ENCODE measurements at places on chromosomes 2 and 18.

- DNase-seq, result no peak
Observed at GRCh38 chr2:129768485-129769184, 210.8 kb upstream of the RAB6C start.

- no peak for DNase-seq
Observed at GRCh38 chr2:228688007-228688645, 506.6 kb upstream of the SPHKAP start.

DNA sequence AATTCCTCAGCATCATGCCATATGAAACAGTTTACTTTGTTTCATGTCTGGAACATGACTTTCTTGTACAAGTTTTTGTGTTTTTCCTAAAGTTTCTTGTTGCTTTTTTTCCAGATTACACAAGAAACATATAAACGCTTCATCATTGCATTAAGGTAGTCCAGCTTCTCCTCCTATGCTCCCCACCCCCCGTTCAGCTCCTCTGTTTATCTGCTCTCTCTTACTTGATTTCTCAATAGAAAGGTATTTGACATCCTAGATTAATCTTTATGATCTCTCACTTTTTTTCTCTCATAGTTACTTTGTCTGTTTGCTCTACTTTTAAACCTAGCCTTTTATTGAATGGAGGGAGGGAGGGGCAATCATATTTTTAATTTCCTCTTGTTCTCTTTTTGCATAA lies 25.4 kb downstream of the SLC40A1 start:
- no peak for DNase-seq

GRCh38 chr18:6741786-6742185 lies 12.3 kb downstream of the ARHGAP28 start:
- DNase-seq, result no peak

- DNase-seq, result no peak
Observed at GRCh38 chr2:70202236-70202806, 11.5 kb upstream of the C2orf42 start.

GRCh38 chr2:191869178-191869577 lies 22.3 kb upstream of the CAVIN2 start:
- DNase-seq, result no peak

DNA sequence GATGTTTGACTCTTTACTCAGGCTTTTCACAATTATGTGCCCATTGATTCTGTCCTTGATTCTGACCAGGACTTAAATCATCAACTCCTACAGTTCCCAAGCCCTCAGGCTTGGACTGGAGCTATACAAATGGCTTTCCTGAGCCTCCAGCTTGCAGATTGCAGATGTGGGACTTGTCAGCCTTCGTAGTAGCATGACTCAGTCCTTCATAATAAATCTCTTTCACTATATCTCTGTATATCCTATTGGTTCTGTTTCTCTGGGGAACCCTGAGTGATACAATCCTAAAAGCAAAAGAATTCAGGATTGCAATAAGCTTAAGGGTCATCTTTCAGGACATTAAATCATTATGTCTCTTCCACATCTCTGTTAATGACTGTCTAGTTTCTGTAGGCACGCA lies 356.6 kb downstream of the RIT2 start:
- DNase-seq, result no peak

GRCh38 chr2:134306521-134306920 lies 52.6 kb downstream of the MGAT5 start:
- DNase-seq, result no peak

GRCh38 chr2:9212661-9213411 lies 6.2 kb downstream of the ASAP2 start:
- no peak for DNase-seq

DNA sequence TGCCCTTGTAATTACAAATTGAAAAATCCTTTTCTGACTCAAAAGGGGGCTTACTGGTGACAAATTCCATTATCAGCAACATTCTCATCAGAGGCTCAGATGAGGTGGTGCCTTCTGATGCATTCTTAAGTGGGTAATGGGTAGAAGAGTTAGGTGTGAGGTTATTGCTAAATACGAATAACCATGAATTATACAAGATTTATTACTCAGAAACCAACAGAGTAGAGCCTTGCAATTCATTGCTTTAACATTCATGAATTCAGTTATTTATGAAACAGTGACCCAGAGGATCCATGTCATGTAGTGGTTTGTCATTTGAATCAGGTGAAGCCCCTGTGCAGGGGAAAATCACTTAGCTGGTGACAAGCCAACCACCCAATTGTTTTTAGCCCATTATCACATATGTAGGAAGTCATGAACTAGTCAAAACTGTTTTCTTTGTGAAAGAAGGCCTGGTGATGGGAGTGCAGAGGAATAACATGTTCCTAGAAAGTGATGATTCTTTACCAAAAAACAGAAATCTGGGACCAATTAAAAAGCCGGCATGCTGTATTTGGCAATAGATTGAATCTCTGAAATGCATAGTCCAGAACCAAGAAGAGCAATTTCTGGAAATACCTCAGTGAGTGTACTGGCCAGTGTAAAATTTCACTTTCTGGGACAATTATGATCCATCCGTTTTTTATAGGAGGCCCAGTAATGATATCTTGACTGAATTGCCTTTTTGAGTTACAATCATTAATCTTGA lies 70.2 kb downstream of the CRIM1 start:
- DNase-seq, result no peak

DNA sequence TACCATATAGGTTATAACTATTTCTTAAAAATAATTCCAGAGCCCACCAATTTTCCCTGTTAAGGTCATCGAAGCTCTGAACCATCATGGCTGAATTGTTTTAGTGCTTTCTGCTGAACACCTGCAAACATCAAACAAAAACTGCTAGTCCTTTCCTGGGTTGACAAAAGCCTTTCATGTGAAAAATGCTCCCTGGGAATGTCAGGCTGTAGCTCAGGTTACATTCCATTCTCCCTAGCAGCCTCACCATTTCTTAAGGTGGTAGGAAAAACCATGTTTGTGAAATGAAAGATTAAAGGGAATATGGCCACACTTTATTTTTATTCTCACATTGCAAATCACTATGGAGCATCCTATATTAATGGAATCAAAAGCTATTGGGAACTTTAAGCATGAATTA lies 5.7 kb downstream of the TCF4 start:
- DNase-seq, result no peak

DNA sequence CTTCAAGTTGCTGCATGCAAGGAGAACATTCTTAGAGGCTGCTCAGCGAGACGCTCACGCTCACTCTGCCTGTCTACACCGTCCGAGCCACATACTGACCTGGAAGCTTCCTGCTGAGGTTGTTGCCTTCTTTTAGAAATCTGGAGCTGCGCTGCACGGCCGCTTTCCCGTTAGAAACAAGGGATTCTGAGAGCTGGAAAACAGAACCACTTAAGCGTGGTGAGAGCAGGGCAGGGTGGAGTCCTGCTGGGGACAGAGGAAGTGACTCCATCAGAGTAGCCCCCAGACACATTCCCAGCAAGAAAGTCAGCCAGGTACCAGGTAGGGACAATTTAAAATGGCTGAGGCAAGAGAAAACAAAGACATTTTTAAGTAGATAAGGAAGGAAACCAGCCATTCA lies 135.2 kb downstream of the LAMA1 start:
- DNase-seq, result no peak

- no peak for DNase-seq
Observed at GRCh38 chr2:36662638-36663037, 33.9 kb upstream of the VIT start.

- DNase-seq, result no peak
Observed at GRCh38 chr2:220504938-220505503, 877.6 kb downstream of the SLC4A3 start.

DNA sequence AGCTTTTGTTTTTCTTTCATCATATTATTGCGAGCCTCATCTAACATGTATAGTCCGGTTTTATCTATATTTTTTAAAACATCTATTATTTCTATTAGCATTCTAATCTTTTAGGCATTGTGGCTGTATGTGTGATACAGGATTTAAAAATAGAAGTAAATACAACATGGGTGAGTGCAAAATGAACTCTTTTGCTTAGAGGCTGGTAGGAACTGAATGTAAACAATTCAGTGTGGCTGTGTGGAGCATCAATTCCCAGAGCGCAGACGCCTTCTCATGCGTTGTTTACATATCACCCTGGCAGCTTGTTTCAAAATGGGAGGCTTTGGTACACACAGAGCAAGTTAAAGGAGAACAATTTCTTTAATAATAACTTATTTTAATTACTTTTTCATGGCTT lies 836 bp downstream of the DTNA start:
- no peak for DNase-seq

- no peak for DNase-seq
Observed at GRCh38 chr2:232449964-232450363, 6.0 kb upstream of the ALPI start.

GRCh38 chr2:145085612-145086011 lies 565.7 kb upstream of the ZEB2 start:
- no peak for DNase-seq

DNA sequence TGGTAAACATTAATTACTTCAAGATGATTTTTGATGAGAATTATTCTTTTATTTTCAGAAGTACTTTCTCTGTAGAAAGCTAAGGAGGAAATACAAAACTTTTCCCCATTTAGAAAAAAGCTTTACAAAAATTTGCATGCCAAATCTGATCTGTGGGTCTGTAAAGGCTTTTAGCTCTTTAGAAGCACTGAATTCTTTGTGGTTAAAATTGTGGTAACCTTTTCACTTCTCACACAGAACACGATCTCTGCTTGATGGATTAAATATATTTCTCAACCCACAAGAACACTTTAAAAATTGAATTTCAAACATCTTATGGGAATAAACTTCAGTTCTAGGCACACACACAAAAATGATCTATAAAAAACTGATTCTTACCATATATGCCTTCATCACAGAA lies 63.7 kb downstream of the VIL1 start:
- DNase-seq, result no peak

DNA sequence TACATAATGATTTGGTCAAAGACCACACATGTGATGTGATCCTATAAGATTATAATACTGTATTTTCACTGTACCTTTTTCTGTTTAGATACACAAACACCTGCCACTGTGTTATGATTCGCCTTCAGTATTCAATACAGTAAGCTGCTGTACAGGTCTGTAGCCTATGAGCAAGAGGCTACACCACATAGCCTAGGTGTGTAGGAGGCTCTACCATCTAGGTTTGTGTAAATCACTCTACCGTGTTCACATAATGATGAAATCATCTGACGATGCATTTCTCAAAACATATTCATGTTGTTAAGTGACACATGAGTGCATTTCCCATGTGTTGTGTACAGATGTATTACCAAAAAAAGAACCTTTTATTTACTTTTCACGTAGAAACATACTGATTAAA lies 74.5 kb downstream of the USP40 start:
- no peak for DNase-seq

- DNase-seq, result no peak
Observed at GRCh38 chr2:19673213-19673791, 228.5 kb downstream of the TTC32 start.

GRCh38 chr2:64751286-64752260 lies 97.9 kb upstream of the SERTAD2 start:
- peak; percentile 94 for DNase-seq

DNA sequence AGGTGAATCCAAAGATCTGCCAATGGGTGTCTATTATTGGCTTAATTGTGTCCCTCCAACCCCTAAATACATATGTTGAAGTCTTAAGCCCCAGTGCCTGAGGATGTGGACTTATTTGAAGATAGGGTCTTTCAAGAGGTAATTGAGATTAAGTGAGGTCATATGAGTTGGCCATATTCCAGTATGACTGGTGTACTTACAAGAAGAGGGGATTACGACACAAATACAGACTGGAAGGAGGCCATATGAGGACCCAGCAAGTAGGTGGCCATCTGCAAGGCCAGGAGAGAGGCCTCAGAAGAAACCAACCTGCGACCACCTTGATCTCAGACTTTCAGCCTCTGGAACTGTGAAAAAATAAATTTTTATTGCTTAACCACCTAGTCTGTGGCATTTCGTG lies 121.1 kb upstream of the FN1 start:
- no peak for DNase-seq

DNA sequence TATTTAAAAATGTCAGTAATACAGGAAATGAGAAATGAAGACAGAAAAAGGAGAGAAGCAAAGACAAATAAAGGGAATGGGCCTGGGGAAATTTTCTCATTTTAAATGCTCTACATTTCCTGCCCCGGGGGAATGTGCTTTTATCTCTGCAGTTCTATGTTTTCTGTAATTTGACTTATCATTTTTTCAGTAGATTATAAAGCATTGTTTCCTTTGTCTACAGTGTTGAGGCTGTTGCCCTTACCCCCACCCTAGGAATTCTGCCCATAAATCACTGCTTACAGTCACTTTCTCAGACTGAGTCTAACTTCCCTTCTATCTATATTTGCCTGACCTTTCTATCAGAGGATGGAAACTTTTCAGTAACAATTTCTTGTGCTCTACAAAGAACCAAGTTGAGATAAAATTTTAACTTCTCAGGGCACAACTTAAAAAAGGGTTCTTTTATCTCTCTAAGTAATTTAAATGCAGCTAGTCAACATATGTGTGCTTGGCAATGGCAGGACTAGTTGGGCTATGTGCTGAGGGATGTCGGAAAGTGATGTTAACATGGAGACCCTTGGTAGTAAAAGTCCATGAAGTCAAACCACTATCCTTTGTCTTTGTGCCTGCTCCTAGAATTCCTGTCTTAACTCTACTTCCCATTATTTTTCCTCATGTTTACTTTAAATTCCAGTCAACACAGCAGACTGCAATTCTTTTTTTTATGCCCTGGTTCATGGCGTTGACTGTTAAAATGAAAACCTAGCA lies 146.5 kb upstream of the MMADHC start:
- no peak for DNase-seq

DNA sequence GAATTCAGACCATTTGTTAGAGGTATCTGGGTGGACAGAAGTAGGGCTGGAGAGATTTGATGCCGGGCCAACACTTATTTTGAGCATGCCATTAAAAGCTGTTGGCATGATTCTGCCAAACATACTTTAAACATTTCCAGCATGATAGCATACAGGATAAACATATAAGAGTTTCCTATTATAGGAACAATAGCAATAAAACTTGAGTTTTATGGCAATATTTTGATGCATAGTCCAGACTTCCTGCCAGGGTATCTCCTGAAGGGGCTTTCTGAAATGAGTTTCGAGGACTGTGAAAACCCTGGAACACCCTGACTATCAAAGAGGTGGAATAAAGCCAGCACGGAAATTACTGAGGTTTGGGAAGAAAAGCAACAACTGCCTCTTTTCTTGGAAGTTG lies 1398.0 kb upstream of the NXPH2 start:
- no peak for DNase-seq

DNA sequence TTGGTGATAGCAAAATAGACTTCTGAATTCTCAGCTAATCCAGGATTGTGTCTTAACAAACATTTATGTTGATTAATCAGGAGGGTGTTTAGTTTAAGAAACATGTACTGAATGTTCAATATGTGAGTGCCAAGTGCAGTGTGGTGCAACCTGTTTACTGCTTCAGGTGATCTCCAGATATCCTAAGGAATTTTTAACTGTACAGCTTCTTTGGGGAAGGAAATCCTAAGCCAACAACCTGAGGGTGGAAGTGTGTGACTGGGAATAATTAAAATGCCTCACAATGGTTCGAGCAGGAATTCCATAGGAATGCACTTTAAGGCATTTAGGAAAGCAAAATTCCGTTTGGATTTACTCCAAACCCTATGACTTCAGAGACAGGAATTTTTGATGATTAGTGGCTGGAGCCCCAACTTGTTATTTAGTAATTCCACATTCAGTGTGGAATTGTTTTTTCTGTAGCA lies 16.4 kb downstream of the CRIM1 start:
- no peak for DNase-seq

GRCh38 chr18:42048158-42048557 lies 93.1 kb downstream of the PIK3C3 start:
- no peak for DNase-seq

GRCh38 chr2:57080035-57080434 lies 896.2 kb downstream of the CCDC85A start:
- no peak for DNase-seq
